Mammary epithelial cell (primary cell): ENCODE measurements at places on chromosomes 12 and 14. TPM values are rescaled to one million over a fixed set of nuclear protein-coding genes. Genes with fewer than 3 reads are reported as not detected.

The VSIG10 gene
- polyA plus RNA-seq = 9.3 TPM

The TUNAR gene
- not detected for polyA plus RNA-seq

The OR4Q2 gene
- not detected for polyA plus RNA-seq

The KRT79 gene
- polyA plus RNA-seq = not detected

The TSPAN11 gene
- 0.06 TPM for polyA plus RNA-seq

The TAS2R46 gene
- not detected for polyA plus RNA-seq

The ANKS1B gene
- not detected for polyA plus RNA-seq

The GLT8D2 gene
- 20.4 TPM for polyA plus RNA-seq

The TEX52 gene
- polyA plus RNA-seq = not detected

The MANSC4 gene
- polyA plus RNA-seq = 0.28 TPM

The RPGRIP1 gene
- not detected for polyA plus RNA-seq

The OVCH1 gene
- polyA plus RNA-seq = 0.05 TPM

The RESF1 gene
- 10.9 TPM for polyA plus RNA-seq

The KICS2 gene
- 5.1 TPM for polyA plus RNA-seq

The BDKRB2 gene
- 18.1 TPM for polyA plus RNA-seq

The KRT6A gene
- 8,475 TPM for polyA plus RNA-seq

The IGFBP6 gene
- 291 TPM for polyA plus RNA-seq

The TSHR gene
- not detected for polyA plus RNA-seq

The ANKRD33 gene
- not detected for polyA plus RNA-seq

The APOF gene
- not detected for polyA plus RNA-seq

The LAG3 gene
- polyA plus RNA-seq = 0.33 TPM

The SPX gene
- 0.15 TPM for polyA plus RNA-seq

The PLCZ1 gene
- polyA plus RNA-seq = 0.28 TPM

The NR4A1 gene
- polyA plus RNA-seq = 0.44 TPM

The BTG1 gene
- 24.8 TPM for polyA plus RNA-seq

The C14orf180 gene
- not detected for polyA plus RNA-seq

The SLC4A8 gene
- polyA plus RNA-seq = 0.17 TPM

The SDR9C7 gene
- not detected for polyA plus RNA-seq

The MYO1H gene
- not detected for polyA plus RNA-seq

The SLC6A15 gene
- 12.0 TPM for polyA plus RNA-seq

The ITGB7 gene
- 0.33 TPM for polyA plus RNA-seq

The SLC24A4 gene
- polyA plus RNA-seq = 0.05 TPM

The PRH2 gene
- polyA plus RNA-seq = 0.14 TPM

The PARPBP gene
- polyA plus RNA-seq = 5.8 TPM

The HSPA2 gene
- polyA plus RNA-seq = 4.1 TPM

The NTS gene
- not detected for polyA plus RNA-seq

The KLRC4 gene
- polyA plus RNA-seq = not detected

The NABP2 gene
- 61.2 TPM for polyA plus RNA-seq

The PXN gene
- polyA plus RNA-seq = 166 TPM

The LGR5 gene
- polyA plus RNA-seq = not detected

The UNC79 gene
- polyA plus RNA-seq = 0.02 TPM

The CCDC196 gene
- polyA plus RNA-seq = not detected

The TAS2R7 gene
- polyA plus RNA-seq = not detected

The SERPINA10 gene
- not detected for polyA plus RNA-seq

The RD3L gene
- not detected for polyA plus RNA-seq

The EML5 gene
- 0.69 TPM for polyA plus RNA-seq

The NOVA1 gene
- not detected for polyA plus RNA-seq

The SSPN gene
- polyA plus RNA-seq = 2.4 TPM

The BATF gene
- polyA plus RNA-seq = not detected

The CMKLR1 gene
- polyA plus RNA-seq = not detected

The CNTN1 gene
- polyA plus RNA-seq = 18.0 TPM

The MYBPC1 gene
- polyA plus RNA-seq = not detected

The APEX1 gene
- polyA plus RNA-seq = 217 TPM

The NUP37 gene
- polyA plus RNA-seq = 61.6 TPM

The LMNTD1 gene
- polyA plus RNA-seq = 0.28 TPM

The AKAP6 gene
- polyA plus RNA-seq = 0.48 TPM

The KRT2 gene
- not detected for polyA plus RNA-seq

The ITGA7 gene
- polyA plus RNA-seq = 0.28 TPM
